Urinary bladder (tissue), 4 donors: ENCODE measurements at places on chromosomes 2 and 18. TPM values are rescaled to one million over a fixed set of nuclear protein-coding genes. Genes with fewer than 3 reads are reported as not detected.

DNA sequence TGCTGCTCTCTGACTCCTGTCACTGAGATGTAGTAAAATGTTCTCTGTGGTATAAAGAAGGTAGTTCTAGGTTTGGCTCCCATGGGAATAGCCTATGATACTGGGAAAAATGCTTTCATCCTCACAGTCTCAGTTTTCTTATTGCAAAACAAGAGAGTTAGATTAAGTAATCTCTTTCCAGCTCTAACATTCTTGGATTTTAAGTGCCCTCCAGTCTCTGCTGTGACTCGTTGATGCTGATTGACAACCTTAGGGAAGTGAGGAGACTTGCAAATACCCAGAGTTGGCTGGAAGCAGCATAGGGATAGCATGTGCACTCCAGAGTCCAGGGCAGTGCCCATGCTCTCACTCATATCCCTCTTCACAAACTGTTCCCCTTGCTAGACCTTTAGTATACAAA is 534.9 kb downstream of the SLC4A3 start:
- DNase-seq = no peak

- DNase-seq = no peak
Observed at GRCh38 chr2:191693166-191693565, 15.2 kb downstream of the NABP1 start.

The CFC1 gene
- total RNA-seq = not detected

DNA sequence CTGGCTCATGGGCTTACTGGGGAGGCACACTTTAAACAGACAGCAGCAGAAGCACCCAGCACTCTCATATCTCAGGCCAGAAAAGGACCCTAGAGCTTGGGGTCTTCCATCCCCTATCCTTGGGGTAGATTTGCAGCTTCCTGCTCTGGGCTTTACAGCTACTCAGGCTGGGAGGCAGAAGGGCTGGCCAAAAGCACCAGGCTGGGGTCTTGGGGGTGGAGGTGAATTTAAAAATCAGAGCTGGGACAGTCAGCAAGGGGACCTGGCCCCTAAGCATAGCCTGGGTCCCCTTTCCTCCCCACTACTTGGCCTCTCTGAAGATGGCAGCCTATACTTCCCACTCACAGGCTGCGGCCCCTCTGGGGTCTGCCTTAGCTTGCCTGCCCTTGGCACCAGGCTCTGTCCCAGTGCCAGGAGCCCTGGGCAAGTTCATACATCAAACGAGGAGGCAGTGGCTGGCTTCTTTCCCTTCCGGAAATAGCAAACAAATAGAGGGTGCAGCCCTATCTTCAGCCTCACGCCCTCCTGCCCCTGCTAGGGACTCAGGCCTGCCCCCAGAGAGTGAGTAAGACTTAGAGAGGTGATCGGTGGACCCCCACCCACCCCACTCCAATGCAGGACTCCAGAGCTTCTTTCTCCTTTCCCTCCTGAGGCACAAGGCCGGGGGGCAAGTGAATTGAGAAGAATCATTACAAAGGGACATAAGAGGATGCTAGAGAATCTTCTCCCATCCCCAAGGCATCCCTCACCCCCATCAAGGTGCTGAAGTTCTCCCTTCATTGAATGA is 26.0 kb upstream of the TNS1 start:
- no peak for DNase-seq

The SERPINB4 gene
- total RNA-seq = not detected

The PROKR1 gene
- total RNA-seq = 0.69 TPM

- DNase-seq = peak; percentile 20
Observed at GRCh38 chr18:9366126-9366714, 31.6 kb downstream of the TWSG1 start.

- DNase-seq = no peak
Observed at GRCh38 chr2:78993518-78994148, 31.9 kb upstream of the REG3G start.

DNA sequence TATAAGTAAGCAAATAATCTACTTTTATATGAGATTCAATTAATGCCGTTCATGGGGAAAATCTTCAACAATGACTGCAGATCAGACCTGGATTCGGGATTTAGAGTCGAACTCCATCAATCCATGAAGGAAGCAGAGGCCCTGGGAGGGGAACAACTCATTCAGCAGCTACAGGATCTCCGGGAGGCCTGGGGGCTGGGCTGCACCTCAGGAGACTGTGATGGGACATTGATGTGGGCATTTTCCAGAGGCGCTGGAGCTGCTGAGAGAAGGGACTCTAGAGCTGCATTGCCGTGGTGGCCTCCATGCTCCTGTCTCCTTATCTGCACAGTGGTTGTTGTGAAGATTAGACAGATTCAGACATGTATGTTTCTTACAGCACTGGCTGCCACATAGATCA is 76.9 kb downstream of the MYT1L start:
- no peak for DNase-seq

GRCh38 chr2:96330407-96330806 is 5.2 kb upstream of the NCAPH start:
- no peak for DNase-seq

The NEB gene
- total RNA-seq = 79.5 TPM

DNA sequence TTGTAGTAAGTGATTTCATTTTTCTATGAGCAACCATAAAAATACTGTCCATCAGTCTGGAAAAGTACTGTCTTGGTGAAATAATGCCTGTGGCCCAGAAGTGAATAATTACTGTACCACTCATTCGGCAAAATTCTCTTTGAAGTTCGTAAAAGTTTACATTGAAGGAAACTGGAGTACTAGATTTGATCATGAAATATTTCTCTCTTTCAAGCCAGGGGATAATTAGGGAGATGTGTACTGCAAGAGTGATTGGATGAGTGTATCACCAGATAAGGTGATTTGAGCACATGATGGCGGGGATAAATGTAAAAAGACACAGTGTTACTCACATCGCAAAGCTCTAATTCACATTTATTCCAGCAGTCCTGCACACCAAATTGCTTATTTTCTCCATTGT is 883.2 kb upstream of the PIK3C3 start:
- no peak for DNase-seq

The NOSTRIN gene
- 30.9 TPM for total RNA-seq

DNA sequence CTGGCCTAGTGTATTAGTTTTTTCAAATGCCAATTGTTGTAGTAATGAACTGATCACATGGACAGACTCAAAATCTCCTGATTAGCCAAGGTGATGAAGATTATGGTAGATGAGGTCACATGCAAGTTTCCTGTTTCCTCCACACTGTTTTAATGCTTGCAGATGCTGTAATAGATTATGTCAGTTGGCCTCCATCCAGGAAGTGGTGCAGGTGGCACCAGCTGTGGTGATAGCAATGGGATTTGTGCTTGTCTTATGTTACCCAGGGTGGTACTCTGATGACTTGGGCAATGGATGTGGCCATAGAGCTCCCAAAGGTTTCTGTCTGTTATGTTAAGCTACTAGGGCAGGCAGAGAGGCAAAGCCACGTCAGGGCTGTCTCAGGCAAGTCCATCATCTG is 332.9 kb upstream of the DDX18 start:
- no peak for DNase-seq

- no peak for DNase-seq
Observed at GRCh38 chr18:286515-287310, 18.9 kb upstream of the THOC1 start.

DNA sequence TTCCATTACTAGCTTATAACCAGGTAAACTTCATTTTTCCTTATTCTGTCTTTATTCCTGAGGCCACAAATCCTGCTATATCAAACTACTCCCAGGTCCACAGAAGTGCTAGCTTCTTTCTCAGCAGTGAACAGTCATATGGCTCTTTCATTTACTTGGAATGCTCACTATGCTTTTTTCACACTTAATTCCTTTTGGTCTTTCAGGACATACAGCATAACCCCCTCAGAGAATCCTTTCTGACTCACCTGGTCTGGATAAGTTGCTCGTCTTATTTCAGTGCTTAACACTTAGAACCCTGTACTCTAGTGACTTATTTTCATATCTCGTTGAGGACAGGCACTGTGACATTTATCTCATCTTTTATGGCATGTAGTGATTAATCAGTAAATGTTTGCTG is 325.0 kb upstream of the UBE2E3 start:
- DNase-seq = no peak

The CCNT2 gene
- total RNA-seq = 104 TPM

The C2orf72 gene
- total RNA-seq = 3.7 TPM

The ACVR1C gene
- total RNA-seq = 0.37 TPM

The IL1A gene
- 1.9 TPM for total RNA-seq

DNA sequence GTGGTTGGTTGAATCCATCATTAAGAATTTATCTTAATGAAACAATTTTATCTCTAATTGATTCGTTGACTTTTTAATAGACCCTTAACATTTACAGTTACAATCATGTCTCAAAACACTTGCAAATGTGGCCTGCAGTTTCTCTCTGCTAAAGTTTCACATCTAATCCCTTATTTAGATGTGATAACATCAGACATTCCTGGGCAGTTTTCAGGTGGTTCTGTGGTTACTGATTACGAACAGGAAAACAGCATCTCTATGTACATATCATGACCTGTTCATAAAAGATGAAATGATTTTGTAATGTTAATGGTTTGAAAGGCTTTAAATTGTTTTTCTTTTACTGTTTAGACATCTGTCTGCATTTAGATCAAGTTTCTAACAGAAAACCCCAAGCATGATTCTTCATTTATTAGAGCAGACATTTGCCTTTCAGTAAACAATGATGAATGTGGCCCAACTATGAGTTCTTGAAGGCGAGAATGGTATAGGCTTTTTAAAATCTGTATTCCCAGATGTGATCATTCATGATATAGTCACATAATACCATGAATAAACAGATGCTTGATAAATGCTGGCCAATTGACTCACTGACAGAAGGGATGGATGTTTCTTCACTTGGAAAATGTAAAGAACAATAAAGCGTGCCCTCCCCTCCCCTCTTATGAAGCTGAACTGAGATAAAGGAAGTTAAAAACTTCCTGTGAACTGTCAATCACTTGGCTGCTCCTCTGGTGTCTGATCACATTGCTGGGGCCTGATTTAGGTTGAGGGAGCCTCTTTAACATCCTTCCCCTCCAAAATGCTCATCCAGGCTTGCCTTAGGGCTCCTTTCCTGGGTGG is 3.5 kb downstream of the CAPN14 start:
- DNase-seq = no peak
